ENCODE measurements at places on chromosomes 12 and 14.

DNA sequence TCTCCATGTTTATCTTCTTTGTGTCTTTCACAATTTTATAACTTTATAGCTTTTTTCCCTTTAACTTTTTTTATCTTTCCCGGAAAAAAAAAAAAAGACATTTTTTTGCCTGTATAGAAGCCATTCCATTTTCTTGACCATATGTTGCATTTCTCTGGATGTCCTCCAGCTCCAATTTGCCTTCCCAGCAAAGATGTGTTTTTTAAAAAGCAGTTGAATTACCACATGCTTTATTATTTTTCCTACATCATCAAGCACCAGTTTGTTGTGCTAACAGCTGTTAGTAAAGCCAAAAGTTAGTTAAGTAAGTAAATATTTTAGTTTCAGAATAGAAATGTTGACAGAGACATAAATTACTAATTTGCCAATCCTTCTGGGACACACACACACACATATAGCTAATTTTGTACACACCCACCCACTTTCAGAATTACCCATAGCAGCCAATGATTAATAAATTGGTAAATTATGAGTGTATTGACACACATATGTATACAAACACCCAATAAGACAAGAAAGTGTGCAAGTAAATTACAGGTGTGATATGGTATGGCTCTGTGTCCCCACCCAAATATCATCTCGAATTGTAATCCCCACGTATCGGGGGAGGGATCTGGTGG is 118.3 kb downstream of the SLC38A6 start:
- DNase-seq = no peak

DNA sequence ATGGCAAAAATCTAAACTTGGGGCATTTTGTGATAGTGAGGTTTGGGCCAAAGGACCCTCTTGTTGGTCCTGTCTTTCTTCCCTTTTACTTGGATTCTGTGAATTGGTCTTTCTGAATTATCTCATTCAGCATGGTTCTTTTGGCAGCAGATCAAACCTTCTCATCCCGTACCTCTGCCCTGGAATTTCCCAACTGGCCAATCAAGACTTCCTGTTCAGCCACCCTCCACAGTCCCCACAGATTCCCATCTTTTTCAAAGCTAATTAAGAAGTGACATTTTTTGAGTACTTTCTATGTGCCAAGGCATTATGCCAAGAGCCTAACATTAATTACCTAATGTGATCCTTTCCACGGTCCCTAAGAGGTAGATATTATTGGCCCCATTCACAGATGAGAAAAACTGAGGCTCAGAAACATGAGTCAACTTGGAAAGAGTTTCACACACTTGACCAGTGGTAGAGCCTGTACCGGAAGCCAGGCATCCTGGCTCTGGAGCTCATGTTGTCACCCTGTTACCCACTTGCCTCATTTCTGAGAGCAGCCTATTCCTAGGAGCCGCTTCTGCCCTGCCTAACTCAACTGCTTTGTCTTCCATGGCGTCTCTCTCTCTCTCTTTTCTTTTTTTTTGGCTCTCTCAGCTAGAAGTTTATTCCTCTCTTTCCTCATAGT is 135.9 kb downstream of the C12orf75 start:
- no peak for DNase-seq

GRCh38 chr12:106584104-106585064 is 1.6 kb downstream of the RFX4 start:
- DNase-seq = peak; percentile 11

DNA sequence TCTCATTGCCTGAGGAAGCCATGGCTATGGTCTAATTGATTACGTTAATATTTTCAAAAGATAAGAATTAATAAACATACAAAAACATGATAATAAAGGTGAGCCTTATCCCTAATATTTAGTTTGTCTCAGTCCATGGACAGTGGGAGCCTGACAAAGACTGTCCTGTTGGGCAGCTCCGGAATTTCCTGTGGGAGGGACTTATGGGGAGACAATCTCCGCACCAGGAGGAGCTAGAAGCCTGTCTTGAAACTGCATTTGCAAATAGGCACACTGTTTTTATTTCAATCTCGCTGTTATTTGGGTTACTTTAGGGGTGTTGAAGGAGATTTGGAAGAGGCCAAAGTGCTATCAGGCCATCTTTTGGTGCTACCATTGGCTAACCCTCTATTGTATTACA is 50.8 kb upstream of the ZDHHC17 start:
- DNase-seq = no peak

DNA sequence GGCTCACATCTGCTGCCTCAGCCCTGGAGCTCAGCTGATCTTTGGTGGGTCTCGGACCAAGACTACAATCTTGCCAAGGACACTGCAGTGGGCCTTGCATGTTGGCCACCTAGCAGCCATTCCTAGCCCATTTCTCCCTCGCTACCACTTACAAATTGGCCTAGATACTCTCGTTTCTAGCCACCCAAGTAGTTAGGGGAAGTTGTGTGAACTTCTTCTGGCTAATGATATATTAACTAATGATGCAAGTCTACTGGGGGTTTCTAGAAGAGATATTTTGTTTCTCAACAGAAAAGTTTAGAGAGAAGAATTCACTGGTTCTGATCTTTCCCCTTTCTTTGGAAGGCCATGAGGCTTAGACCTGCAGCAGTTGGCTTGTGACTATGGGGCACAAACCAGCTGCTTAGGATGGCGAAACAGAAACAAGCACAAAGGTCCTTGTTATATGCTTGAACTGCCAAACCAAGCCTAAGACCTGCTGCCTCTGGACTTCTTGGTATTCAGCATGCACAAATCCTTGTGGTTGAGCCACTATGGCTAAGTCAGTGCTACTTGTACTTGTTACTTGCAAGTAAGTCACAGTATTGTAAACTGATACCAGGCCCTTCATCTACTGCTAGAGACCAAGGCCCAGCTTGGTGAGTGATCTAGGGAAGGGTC is 30.5 kb upstream of the GPATCH2L start:
- DNase-seq = no peak

DNA sequence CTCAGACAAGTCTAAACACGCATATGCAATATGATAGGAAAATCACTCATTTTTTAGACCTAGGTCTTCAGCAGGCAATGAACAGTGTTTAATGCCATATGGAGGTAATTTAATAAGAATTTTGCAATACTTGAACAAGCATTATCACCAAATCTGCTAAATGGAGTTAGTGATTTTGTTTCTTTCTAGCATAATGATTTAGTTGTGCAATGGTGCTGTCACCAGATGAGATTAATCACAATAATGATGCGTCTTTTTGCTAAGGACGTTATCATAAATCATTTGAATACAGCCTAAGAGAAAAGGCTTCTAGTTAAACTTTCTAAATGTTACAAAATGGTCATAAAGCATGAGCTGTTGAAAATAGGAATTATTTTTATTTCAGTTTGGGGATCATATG is 170.0 kb upstream of the SLC16A7 start:
- DNase-seq = no peak

- no peak for DNase-seq
Observed at GRCh38 chr14:102732924-102733323, 44.3 kb upstream of the TRAF3 start.

GRCh38 chr12:131460520-131460919 is 250.4 kb upstream of the SFSWAP start:
- no peak for DNase-seq

DNA sequence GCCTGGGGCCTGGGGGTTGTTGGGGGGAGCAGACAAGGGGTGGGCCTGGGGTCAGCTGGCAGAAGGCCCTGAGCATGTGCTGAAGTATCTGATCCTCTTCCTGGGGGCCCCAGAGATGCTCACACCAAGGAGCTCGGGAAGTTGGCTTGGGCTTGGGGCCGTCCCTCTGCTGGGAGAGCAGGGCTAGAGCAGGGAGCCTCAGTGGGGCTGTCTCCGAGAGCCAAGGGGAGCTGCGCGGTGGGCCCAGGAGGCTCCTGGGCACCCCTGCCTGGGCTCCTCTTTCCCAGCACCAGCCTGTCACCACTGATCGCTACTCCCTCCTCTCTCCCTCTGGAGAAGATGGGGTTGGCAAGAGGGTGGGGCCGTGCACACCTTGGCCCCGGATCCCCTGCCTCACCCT is 28.3 kb downstream of the BEGAIN start:
- no peak for DNase-seq

DNA sequence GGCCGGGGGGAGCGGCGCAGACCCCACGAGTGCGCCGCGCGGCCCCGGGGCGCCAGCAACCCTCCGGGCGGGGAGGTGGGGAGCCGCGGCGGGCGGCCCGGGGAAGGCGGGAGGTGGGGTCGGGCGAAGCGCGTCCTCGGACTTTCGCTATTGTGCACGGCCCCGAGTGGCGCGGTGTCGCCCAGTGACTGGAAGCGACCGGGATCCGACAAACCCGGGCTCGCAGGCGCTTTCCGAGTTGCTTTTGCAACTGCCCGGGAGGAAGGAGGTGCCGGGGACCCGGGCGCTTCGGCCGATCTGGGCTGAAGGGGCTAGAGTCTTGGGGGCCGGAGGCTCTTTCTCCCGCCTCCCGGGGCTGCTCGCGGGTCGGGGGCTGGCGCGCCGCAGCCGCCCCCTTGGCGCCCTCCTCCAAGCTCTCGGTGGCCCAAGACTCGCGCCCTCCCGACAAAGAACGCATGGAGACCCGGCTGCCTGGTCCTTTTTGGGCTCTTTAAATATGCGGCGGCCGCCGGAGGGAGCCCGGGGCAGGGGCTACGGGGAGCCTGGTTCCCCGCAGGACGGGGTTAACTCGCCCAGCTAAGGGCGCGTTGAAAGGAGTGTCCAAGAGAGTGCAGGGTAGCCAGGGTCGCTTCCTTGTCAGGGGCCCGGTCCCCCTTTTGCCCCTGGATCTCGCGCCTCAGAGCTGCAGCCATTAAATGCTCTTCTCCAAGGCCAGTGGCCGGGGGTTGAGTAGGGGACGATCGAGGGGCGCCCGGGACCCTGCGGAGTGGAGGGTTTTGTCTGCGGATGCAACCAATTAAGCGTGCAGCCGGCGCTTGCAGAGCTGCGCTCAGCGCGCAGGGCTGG is 1.4 kb downstream of the HMGA2 start:
- peak; percentile 33 for DNase-seq
